ENCODE measurements at places on chromosomes 5 and 9.

GRCh38 chr5:78005021-78005785 lies 229.1 kb upstream of the TBCA start:
- no peak for DNase-seq

- no peak for DNase-seq
Measured at GRCh38 chr9:124036578-124036977, 25.0 kb downstream of the LHX2 start.

DNA sequence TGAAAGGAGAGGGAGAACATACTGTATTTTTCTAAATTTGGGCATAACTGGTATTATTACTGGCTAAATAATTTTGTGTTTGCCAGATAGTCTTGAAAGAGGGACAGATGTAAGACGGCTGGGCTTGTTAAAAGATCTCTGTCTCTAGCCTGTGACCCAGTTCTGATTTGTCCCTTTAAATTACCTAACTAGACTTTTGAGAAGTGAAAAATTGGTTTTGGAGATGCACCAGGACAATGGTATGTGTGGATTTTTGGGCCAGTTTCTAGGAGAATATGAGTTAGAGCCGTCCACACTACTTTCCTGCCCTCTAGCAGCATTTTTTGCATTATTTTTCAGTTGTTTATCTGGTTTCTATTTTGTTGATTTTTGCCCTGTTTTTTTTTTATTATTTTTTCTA lies 33.5 kb downstream of the LNPEP start:
- DNase-seq = no peak

- DNase-seq = no peak
Measured at GRCh38 chr5:136064510-136064909, 35.7 kb downstream of the TGFBI start.

GRCh38 chr9:91248707-91249106 lies 113.0 kb downstream of the AUH start:
- DNase-seq = no peak

GRCh38 chr9:10172476-10172875 lies 440.3 kb downstream of the PTPRD start:
- no peak for DNase-seq

DNA sequence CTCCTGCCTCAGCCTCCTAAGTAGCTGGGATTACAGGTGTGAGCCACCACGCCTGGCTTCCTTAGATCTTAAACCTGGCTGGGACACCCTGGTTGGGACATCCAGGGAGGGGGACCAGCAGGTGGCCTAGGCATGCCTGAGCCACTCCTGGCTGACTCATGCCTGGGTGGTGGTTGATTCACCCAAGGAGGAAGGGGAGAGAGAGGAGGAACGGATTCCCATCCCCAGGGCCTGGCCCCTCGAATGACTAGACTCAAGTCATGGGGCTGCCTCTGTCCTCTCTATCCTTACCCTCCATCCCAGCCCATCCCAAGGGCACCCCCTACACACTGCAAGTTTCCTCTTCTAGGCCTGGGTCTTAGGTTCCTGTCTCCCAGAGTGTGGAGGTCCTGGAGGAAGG lies 12.7 kb downstream of the EEIG1 start:
- DNase-seq = peak; percentile 47

DNA sequence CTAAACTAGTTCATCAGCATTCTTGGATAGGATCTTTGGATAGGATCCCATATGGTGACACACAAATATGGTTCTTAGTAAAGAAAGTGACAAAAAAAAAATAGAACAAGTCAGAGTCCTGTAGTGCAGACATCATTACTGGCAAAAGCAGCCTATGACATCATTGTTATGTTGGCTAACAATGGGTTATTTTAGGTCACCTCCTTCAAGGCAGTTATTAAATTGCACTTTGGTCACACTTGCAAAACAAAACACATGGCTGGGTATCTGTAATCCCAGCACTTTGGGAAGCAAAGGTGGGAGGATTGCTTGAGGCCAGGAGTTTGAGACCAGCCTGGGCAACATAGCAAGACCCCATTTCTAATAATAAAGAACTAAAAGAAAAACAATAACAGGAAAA lies 185.9 kb downstream of the KIAA0825 start:
- DNase-seq = no peak

- DNase-seq = no peak
Measured at GRCh38 chr5:25488119-25488518, 843.3 kb upstream of the CDH10 start.

- DNase-seq = no peak
Measured at GRCh38 chr5:88829775-88830174, 53.2 kb downstream of the MEF2C start.

GRCh38 chr9:91033797-91034196 lies 232.2 kb downstream of the SYK start:
- peak; percentile 17 for DNase-seq

GRCh38 chr5:173573126-173573960 lies 43.1 kb downstream of the BOD1 start:
- DNase-seq = peak; percentile 2

- DNase-seq = no peak
Measured at GRCh38 chr5:117332341-117332740, 757.7 kb upstream of the SEMA6A start.

DNA sequence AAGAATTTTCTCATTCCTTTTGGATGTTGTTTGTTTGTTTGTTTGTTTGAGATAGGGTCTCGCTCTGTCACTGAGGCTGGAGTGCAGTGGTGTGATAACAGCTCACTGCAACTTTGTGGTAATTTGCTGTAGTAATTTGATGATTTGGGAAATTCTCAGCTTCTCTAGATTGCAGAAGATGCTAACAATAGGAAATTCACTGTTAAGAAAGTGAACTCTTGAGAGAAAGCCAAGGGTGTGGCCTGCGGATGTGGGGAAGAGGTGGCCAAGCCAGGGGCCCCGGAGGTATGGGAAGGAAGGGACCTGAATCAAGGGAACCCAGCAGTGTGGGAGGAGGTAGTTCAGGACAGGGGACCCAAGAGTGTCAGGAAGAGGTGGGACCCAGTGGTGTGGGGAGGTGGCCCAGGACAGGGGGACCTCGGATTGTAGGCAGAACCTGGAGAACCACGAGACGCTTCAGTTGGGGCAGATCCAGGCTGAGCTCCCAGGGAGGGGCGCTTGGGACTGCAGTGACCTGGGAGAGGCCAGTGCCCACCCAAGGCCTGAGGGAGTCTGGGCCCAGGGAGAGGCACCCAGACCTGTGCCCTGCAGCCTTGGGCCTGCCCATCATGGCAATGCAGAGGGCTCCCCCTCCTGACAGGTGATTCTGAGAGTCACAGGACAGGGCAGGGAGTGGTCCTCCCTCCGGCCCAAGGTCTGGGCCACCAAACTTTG lies 5.6 kb upstream of the LCN2 start:
- DNase-seq = no peak

DNA sequence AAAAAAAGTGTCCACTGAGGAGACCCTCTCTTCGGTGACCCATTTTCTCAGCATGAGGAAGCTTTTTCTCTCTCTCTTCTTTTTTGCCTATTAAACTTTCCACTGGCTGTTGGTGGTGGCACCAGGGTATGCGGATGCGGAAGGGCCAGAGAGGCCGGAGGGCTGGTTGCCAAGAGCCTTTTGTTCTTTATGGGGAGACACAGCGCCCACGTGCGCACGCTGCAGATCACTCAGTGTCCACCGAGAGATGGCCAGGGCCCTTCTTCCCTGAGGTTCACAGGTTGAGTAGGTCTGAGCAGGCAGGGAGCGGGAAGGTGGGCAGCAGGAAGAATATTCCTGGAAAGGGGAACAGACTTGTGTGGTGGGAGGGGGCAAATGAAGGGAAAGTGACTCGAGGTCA lies 69.1 kb downstream of the STK10 start:
- DNase-seq = no peak

- no peak for DNase-seq
Measured at GRCh38 chr9:129597355-129598088, 23.4 kb downstream of the C9orf50 start.

- no peak for DNase-seq
Measured at GRCh38 chr5:145841299-145841698, 6.2 kb upstream of the PRELID2 start.

DNA sequence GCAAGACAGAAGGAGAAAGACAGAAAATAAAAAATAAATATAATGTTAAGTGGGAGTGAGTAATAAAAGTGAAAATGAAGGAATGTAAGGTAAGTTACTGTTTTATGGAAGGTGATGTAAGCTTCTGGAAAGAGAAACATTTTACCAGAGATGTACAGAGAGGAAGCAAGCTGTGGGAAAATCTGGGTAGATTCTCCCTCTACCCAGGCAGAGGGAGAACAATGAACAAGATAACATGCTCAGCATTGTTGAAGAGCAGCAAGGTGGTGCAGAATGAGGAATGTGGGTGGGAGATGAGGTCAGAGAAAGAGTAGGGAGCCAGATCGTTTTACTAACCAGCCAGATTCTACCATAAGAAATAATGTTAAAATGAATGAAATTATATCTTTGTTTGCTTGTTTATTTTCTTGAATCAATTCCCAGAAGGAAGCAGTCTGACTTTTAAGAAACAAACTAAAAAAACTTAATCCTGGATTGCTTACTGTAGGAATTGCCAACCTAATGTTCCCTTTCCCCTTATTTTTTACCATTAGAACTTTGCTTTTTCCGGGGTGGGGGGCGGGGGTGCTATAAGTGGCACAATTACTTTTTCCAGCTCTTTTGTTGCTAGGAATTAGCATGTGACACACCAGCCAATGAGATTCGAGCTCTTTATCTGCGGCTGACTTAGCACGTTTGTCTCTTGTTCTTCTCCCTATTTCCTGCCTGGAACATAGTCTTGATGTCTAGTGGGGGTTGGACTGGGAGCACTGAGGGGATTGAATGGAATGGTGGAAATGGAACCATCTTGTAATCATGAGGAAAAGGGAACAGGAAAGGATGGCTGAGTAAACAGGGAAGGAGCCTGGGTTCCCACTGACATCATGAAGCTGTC lies 356.7 kb downstream of the TMEM167A start:
- no peak for DNase-seq

DNA sequence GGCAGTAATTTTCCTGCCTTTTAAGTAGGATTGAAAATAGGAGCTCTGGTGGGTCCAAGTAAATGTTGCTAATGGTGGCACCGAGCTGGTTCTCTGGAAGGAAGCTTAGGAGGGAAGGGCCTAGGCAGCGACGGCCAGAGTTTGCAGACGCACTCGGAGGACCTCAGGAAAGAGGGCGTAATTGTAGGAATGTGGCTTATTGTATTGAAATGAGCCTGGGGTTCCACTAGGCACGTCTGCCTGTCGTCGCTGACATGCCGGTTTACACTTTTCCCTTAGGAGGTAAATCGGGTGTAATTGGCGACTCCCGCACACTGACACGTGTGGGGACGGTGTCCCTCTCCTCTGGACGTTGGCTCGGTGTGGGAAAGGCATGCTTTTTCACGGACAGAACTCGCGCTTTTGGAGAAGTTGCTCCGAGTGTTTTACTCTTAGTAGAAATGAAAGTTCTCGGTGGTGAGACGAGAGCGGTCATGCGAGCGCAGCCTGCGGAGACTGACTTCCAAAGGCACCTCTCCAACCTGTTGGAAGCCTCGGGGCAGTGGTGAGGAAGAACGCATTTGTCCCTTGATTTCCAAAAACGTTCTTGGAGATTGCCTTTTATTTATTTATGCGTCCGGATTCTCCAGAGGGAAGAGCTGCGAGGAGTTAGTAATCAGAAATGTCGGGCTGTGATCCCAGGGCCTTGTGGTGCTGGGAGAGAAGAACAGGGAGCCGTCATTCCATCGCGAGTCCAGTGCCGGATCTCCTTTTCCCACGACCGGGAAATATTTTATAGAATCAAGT lies 1.3 kb downstream of the NR4A3 start:
- no peak for DNase-seq

GRCh38 chr9:94002316-94003140 lies 47.4 kb upstream of the BARX1 start:
- no peak for DNase-seq

- DNase-seq = no peak
Measured at GRCh38 chr5:68408345-68408871, 192.9 kb downstream of the PIK3R1 start.

DNA sequence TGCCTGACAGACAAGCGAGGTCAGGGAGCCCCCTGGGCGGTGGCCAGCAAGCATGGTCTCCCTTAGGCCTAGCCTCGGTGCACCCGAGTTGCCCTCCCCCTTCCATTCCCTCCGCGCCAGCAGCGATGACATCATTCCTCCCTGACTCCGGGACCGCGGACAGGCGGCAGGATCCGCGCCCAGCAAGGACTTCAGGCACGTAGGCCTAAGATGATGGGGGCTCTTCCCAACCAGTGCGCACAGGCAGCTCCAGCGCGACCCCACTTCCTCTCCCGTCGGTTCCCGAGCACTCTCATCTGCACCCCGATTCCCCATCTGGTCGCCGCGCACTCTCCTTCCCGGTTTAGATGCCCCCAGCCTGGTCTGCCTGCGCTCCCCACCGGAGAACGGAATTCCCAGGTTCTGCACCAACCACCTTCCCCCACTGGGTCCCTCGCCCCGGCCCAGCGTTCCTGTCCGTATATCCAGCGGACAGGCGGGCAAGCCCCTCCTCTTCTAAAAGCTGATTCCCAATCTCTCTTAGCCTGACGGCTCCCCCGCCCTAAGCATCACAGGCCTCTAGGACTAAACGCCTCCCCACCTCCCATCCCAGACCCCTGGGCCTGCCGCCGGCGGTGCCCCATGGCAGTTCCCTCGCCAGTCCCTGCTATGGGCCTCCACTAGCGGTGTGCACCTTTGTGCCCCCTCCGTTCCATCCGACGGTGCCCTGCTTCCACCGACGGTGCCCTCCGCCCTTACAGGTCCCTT lies 931 bp downstream of the FAM219A start:
- no peak for DNase-seq

DNA sequence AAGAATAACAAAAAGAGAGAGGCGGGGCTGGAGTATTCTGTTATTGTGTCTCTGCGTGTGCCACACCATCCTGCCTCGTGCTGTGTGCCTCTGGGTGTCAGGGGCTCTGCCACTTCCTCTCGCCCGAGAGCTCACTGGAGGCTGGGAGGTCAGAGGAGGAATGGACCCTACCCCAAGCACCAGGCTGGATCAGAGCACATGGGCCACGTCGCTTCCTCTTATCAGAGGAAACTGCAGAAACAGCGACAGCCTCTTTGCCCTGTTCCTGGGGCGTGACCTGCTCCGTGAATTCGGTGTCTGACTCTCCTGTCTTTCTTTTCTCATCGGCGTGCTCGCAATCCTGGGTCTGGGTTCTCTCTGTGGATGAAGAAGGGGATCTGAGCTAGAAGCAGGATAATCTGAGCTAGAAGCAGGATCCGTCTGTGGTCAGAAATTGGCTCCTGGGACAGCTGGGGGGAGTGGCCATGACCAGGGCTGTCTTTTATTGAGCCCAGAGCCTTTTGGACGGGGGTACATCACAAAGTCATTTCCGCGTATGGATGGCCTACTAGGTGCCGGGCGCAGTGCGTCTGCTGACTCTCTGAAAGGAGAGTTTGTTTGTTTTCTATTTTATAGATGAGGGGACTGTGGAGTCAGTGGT lies 150.3 kb upstream of the COL5A1 start:
- no peak for DNase-seq

DNA sequence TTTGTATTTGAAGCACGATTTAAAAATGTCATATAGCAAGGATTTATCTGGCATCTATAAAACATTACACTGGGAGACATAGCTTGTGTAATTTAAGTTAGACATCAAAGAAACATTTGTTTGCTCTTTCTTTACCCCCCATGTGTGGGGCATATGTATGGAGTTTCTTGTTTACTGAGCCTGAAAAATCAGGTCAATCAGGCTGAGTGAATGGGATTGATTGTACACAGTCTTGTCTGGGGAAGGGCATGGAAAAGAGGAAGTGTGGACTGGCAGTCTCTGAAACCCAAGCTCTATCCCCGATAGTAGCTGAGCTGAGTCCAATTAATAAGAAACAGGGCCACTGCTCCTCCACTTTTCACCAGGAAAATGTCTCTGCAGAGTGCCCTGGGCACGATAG lies 49.4 kb downstream of the SLC46A2 start:
- no peak for DNase-seq

Data from T-helper 22 cell (primary cell).